Epithelial cell of umbilical artery (primary cell): ENCODE measurements at places on chromosomes 2 and 18. TPM values are rescaled to one million over a fixed set of nuclear protein-coding genes. Genes with fewer than 3 reads are reported as not detected.

Gene KIAA2012
- not detected in 2 replicates for total RNA-seq

Gene AMER3
- not detected in 2 replicates for total RNA-seq

Gene CPS1
- total RNA-seq: 0.65 and 1.8 TPM in 2 replicates

Gene PID1
- 0.32 and 0.46 TPM in 2 replicates for total RNA-seq

Gene TXNDC2
- not detected in 2 replicates for total RNA-seq

Gene MBD1
- 55.9 TPM in 2 replicates for total RNA-seq

Gene PIEZO2
- total RNA-seq: 0.32 and 2.6 TPM in 2 replicates

Gene HNMT
- total RNA-seq: 3.2 and 10.4 TPM in 2 replicates

Gene IL18R1
- total RNA-seq: 1.3 and 3.0 TPM in 2 replicates

Gene DNMT3A
- 28.6 and 38.6 TPM in 2 replicates for total RNA-seq

Gene SKA1
- total RNA-seq: 14.6 and 20.2 TPM in 2 replicates

Gene CPO
- total RNA-seq: 0.32 TPM in 1 of 2 replicates, not detected in the other

Gene EHD3
- 7.9 and 9.4 TPM in 2 replicates for total RNA-seq

Gene FAM161A
- 1.3 and 3.8 TPM in 2 replicates for total RNA-seq

Gene KLHL41
- total RNA-seq: under 0.01 and 0.15 TPM in 2 replicates

Gene PROKR1
- total RNA-seq: not detected in 2 replicates

Gene EMILIN2
- 2.6 and 15.2 TPM in 2 replicates for total RNA-seq

Gene DNAH7
- under 0.01 and 0.32 TPM in 2 replicates for total RNA-seq

Gene CLASP1
- total RNA-seq: 25.4 and 29.2 TPM in 2 replicates

Gene ACADL
- not detected in 2 replicates for total RNA-seq

Gene NMUR1
- under 0.01 TPM in 1 of 2 replicates, not detected in the other for total RNA-seq

Gene DCAF17
- 14.0 and 18.4 TPM in 2 replicates for total RNA-seq

Gene MSTN
- total RNA-seq: not detected in 2 replicates

Gene PUM2
- 29.6 and 42.4 TPM in 2 replicates for total RNA-seq

Gene SCN2A
- total RNA-seq: 0.46 TPM in 1 of 2 replicates, not detected in the other

Gene RAB6C
- not detected in 2 replicates for total RNA-seq

Gene FAM237A
- not detected in 2 replicates for total RNA-seq

Gene GAL3ST2
- total RNA-seq: not detected in 2 replicates

Gene HJURP
- total RNA-seq: 23.1 and 26.0 TPM in 2 replicates

Gene KCNIP3
- 0.97 and 1.1 TPM in 2 replicates for total RNA-seq

Gene SMYD5
- total RNA-seq: 14.0 and 19.9 TPM in 2 replicates

Gene SCN7A
- under 0.01 TPM in 1 of 2 replicates, not detected in the other for total RNA-seq

Gene RAB11FIP5
- 26.3 and 30.4 TPM in 2 replicates for total RNA-seq

Gene LTBP1
- 22.9 and 80.9 TPM in 2 replicates for total RNA-seq

Gene DOK6
- under 0.01 TPM in 1 of 2 replicates, not detected in the other for total RNA-seq

Gene ARHGEF33
- total RNA-seq: 0.15 TPM in 1 of 2 replicates, not detected in the other

Gene REG1A
- not detected in 2 replicates for total RNA-seq

Gene SCYGR4
- total RNA-seq: not detected in 2 replicates

Gene ATP6V1C2
- under 0.01 TPM in 1 of 2 replicates, not detected in the other for total RNA-seq

Gene MRPL44
- 43.9 and 48.2 TPM in 2 replicates for total RNA-seq

Gene CIB4
- not detected in 2 replicates for total RNA-seq

Gene SCG2
- total RNA-seq: 0.15 TPM in 1 of 2 replicates, not detected in the other

Gene PSD4
- total RNA-seq: under 0.01 and 0.30 TPM in 2 replicates

Gene ACVR1C
- total RNA-seq: under 0.01 and 0.15 TPM in 2 replicates

Gene GATA6
- total RNA-seq: 7.6 and 8.1 TPM in 2 replicates

Gene TMEM247
- not detected in 2 replicates for total RNA-seq

Gene ZBTB7C
- total RNA-seq: not detected in 2 replicates
